ENCODE measurements at places on chromosomes 7 and 10.
A peak's percentile ranks its signal among the peaks of the same experiment; 100 is the strongest.

DNA sequence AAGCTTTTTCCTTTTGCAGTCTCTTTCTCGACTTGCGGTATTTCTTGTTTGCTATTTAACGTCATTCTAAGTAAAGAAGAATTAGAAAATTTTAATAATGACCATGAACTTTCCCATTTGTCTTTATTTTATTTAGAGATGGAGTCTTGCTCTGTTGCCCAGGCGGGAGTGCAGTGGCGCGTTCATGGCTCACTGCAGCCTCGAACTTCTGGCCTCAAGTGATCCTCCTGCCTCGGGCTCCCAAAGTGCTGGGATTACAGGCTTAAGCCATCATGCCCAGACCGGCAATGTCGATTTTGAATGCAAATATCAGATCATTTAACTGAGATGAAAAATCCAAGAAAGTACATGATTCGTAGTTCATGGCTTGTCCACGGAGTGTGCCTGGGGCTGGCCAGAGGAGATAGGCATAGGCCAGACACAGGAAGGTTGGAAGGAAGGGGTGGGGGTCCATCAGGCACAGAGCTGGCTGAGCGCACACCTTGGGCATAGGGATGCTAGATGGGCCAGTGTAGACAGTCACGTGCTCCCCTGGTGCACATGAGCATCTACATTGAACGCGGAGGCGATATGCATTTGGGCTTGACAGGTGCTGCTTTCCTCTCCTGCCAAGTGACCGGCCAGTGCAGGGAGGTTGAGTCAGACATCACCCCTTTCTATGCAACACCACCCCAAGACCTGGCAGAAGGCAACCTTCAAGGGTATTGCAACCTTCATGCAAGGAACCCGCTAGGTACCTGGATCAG lies 38.9 kb upstream of the DAGLB start:
- no peak for DNase-seq

GRCh38 chr7:136912339-136912738 lies 43.9 kb downstream of the CHRM2 start:
- DNase-seq = no peak

- no peak for DNase-seq
These were observed 112.8 kb upstream of the RAB18 start for GRCh38 chr10:27391325-27391724.

GRCh38 chr10:128022261-128023196 lies 103.7 kb downstream of the MKI67 start:
- no peak for DNase-seq

GRCh38 chr10:97230146-97230545 lies 44.4 kb upstream of the SLIT1 start:
- DNase-seq = no peak

- DNase-seq = no peak
These were observed 113.0 kb upstream of the DIP2C start for GRCh38 chr10:802506-802905.

DNA sequence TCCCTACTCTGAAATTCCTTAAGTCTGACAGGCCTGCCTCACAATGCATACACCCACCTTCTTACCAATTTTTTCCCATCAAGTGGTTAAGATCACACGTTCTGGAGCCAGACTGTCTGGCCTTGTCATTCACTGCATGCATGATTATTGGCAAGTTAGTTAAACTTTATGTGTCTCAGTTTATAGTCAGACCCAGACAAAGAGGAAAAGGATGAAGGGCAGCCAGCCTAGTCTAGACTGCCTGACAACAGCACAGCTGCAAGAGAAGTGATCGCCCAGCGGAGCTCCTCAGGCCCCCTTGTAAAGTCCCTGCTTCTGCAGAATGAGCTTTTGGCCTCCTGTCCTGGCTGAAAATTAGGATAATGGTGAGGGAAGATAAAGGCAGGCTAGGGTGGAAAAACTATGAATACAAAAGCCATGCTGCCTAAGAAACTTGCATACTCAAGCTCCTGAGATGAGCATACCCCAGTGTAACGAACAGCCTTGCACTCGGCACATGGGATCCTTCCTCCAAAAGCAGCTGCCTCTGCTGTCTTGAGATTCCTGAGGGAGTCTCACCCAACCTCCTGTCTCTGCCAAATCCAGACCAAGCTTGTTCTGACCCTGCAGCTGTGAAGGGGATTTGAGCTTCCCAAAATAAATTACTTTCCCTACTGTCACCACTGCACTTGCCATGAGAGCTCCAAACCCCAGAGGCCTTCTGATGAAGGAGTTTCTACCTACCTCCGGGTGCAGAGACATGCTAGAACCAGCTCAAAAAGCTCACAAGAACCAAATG lies 26.7 kb upstream of the MRLN start:
- no peak for DNase-seq

DNA sequence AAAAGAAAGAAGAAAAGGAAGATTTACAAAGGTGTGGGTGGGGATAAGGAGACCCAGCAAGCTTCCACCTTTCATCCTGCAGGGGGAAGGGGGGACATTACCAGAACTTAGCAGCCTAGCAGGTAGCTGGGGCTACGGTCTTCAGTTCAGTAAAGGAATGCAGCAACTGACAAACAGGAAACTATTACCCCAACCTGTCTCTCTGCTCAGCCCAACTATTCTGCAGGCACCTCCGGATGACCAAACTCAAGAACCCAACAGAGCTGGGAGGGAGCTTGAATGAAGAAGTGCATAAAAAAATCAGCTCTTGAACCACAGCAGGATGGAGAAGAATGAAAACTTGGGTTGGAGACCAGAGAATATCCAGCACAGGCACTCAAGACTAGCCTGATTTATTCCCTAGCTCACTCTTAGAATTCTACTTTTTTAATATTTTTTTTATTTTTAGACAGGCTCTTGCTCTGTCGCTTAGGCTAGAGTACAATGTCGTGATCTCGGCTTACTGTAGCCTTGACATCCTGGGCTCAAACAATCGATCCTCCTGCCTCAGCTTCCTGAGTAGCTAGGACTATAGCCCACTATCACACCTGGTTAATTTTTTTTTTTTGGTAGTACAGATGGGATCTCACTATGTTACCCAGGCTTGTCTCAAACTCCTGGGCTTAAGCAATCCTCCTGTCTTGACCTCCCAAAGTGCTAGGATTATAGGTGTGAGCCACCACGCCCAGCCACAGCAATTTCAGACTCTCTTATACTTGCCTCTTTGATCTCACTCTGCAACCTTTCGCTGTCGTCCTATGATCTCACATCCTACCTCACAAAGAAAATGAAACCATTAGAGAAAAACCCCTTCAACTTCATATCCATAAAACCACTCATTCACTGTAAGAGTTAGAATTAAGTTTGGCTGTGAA lies 18.5 kb upstream of the C10orf67 start:
- DNase-seq = no peak

- no peak for DNase-seq
These were observed 149.4 kb upstream of the PRR15 start for GRCh38 chr7:29414216-29414615.

DNA sequence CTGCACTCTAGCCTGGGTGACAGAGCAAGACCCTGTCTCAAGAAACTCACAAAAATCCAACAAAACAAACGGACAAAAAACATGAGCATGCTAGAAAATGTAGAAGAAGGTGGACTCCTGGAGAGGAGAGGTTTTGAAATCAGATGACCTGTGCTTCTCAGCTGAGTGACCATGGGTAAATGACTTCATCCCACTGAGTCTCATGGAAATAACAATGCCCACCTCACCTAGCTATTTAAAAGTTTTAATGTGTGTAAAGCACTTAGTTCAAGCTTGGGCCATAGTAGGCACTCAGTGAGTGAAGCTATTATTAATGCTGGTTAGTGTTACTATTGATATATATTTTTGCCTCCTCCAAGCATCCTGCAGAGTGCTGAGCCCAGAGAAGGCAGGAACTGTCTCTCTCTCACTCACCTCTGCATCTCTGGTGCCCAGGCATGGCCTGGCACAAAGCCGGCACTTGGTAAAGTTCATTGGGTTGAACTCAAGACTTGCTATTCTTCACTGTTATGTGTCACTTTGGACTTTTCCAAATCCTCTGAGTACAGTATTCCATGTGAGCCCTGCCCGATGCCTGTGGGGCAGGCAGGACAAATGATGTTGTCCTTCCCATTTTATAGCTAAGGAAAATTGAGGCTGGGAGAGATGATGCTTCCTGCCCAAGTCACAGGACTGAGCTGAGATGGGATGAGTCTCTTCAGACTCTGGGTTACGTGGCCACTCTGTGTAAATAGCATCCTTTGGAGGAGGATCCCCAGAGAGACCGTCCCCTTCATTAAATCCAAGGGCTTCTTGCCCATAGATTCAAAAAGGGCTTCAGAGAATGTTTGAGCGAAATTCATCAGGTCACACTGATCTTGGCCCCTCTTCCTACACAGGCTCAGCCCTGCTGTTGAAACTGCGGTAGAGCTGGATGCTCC lies 81.4 kb upstream of the EMX2 start:
- no peak for DNase-seq

- DNase-seq = peak; percentile 63
These were observed 36.6 kb downstream of the SCIN start for GRCh38 chr7:12607134-12607533.

DNA sequence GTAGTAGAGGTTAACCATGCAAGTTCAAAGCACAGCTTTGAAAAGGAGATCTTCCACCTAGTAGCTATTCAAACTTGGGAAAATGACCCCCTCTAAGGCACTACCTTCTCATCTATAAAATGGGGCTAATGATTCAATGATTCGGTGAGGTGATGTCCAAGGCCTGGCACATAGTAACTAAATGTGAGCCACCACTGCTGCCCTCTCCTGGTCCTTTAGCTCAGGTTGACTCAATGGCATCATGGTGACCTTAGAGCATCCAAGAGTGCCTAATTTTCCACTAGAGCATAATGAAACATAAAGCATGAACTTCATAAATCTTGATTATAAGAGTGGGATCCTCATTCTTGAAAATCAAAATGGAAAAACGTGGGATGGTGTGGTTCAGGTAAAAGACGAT lies 16.3 kb upstream of the PLCE1 start:
- DNase-seq = no peak

DNA sequence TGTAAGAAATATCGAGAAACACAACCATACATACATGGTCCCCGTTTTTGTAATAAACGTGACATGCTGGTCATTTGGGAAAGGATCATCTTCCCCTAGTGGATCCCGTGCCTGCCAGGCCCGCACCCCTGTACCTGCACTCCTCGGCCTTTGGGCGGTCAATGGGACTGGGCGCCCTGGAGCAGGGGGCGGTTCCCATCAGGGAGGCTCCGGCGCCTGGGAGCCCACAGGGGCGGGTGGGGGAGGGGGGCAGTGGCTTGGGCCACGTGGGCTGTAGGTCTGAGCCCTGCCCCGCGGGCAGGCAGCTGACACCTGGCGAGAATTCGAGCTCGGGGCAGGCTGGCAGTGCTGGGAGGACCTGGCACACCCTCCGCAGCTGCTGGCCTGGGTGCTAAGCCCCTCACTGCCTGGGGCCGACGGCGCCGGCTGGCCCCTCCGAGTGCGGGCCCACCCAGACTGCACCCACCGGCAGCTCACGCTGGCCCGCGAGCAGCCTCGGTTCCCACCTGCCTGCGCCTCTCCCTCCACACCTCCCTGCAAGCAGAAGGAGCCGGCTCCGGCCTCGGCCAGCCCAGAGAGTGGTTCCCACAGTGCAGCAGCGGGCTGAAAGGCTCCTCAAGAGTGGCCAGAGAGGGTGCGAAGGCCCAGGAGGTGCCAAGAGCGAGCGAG lies 361.6 kb upstream of the GRM3 start:
- no peak for DNase-seq

GRCh38 chr10:96516337-96516736 lies 2.6 kb upstream of the TLL2 start:
- DNase-seq = no peak

GRCh38 chr10:35299016-35299415 lies 37.3 kb upstream of the CCNY start:
- no peak for DNase-seq

GRCh38 chr10:122176232-122177213 lies 94.6 kb upstream of the BTBD16 start:
- no peak for DNase-seq

GRCh38 chr10:93595378-93596161 lies 5.5 kb downstream of the RBP4 start:
- no peak for DNase-seq

DNA sequence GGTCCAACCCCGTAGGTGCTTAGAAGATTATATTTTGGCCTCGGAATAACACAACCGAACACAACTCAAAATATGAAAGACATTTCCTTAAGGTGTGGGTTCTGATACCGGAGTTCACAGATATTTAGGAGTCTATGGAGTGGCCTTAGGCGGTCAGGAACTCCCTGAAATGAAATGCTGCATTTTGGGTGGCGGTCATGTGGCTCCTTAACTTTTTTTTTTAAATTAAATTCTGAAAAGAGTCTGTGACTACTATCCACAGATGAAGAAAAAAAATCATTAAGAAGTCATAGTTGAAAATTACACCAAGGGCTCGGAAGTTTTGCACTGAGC lies 290.9 kb upstream of the NFE2L3 start:
- no peak for DNase-seq

- DNase-seq = peak; percentile 10
These were observed 136.6 kb downstream of the PTPN20 start for GRCh38 chr10:47047577-47048525.

- no peak for DNase-seq
These were observed 18.5 kb downstream of the PRKCQ start for GRCh38 chr10:6561552-6561951.

GRCh38 chr7:372546-372931 lies 82.6 kb downstream of the FOXL3 start:
- no peak for DNase-seq

GRCh38 chr7:117195361-117196029 lies 127.4 kb downstream of the WNT2 start:
- no peak for DNase-seq

- DNase-seq = no peak
These were observed 1061.1 kb upstream of the GHITM start for GRCh38 chr10:83078160-83078559.

GRCh38 chr10:117163061-117163953 lies 25.2 kb upstream of the VAX1 start:
- DNase-seq = no peak

- DNase-seq = peak; percentile 2
These were observed 94.6 kb upstream of the MACROH2A2 start for GRCh38 chr10:69957886-69958555.

- DNase-seq = no peak
These were observed 8.1 kb downstream of the TASOR2 start for GRCh38 chr10:5692461-5693358.

DNA sequence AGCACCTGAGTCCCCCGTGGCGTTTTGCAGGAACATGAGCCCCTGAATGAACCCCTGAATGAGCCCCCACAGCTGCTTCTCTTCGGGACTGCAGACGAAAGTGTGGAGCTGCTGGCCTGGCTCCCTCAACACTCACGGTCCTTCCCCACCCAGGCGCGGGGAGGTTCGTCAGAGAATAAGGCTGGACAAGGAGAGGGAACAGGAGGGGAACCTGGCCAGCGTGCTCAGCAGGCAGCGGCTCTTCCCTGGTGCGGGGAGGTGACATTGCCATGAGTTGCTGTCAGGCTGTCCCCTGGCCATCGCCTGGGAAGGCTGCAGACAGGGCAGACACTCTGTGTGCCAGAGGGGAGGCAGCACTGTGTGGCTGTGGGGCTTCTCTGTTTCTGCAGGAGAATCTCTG lies 80.9 kb upstream of the SHH start:
- no peak for DNase-seq

GRCh38 chr7:2709553-2710285 lies 21.7 kb downstream of the AMZ1 start:
- peak; percentile 52 for DNase-seq

GRCh38 chr7:134844200-134844599 lies 64.8 kb downstream of the CALD1 start:
- DNase-seq = no peak

GRCh38 chr10:21495002-21495751 lies 30.3 kb downstream of the SKIDA1 start:
- DNase-seq = no peak

- DNase-seq = no peak
These were observed 29.3 kb downstream of the KCNH2 start for GRCh38 chr7:150948791-150949251.

- no peak for DNase-seq
These were observed 154.9 kb upstream of the TNRC18 start for GRCh38 chr7:5578495-5578894.

Measured in NCI-H187 (cell line).